HT1080 (cell line): ENCODE measurements at places on chromosomes 16 and 17. TPM values are rescaled to one million over a fixed set of nuclear protein-coding genes. Genes with fewer than 3 reads are reported as not detected.
A peak's percentile ranks its signal among the peaks of the same experiment; 100 is the strongest.

Gene ITGAX
- total RNA-seq: 2.1 and 2.7 TPM in 2 replicates

DNA sequence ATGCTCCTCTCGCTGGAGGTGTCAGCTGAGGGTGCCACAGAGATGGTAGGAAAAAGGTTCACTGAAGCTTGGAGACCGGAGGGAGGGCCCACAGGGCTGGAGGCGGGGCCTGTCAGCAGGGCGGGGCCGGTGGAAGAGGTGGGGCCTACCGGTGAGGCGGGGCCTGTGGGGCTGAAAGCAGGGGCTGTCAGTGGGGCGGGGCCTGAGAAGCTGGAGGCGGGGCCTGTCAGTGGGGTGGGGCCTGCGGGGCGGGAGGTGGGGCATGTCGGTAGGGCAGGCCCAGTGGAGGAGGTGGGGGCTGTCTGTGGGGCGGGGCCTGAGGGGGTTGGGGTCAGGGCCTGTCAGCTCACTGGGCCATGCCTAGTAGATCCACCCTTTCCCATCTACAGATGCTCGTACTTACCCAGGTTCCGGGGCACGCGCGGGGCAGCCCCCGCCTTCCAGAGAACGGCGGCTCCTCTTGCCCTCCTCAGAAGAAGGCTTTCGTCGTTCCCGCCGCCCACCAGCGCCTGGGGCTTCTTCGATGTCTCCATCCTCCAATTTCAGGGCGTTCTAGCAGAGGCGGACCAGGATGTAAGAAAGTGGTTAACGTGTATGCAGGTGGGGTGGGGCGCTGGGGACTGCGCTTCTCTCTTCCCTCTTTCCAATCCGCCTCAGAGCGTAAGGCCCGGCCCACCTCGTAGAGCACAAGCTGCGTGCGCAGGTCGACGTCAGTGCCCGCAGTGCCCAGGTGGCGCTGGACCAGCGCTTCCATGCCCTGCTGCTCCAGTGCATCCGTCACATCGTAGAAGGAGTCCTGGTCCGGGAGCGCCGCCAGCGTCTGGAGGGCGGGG, 9.8 kb downstream of the TMEM208 start:
- DNase-seq: peak; percentile 36

- no peak for DNase-seq
Measured at GRCh38 chr17:56034197-56034635, 119.1 kb upstream of the ANKFN1 start.

Gene HES7
- total RNA-seq: 0.43 and 1.8 TPM in 2 replicates

DNA sequence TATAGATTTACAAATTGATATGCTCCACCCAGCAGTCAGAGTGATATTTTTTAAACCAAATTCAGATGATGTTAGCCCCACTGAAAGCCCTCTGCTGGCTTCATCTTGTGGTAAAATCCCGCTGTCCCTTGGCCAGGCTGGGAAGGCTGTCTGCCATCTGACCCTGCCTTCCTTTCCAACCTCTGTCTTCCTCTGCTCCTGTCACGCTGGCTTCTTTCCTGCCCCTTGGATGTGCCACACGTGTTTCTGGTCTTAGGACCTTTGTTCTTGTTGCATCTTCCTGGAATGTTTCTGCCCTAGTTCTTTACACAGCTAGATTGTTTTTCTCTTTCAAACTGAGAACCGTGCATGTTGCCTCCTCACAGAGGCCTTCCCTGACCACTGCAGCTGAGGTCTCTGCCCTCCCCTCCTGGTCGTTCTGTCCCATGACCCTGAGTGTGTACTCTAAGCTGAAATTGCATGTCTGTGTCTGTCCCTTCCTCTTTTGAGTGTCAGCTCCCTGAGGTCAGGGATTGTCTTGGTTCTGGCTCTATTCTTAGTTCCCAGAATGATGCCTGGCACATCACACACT, 11.4 kb downstream of the NT5M start:
- no peak for DNase-seq
